Muscle of arm (tissue), 14 donors: ENCODE measurements at places on chromosomes 1 and 21. TPM values are rescaled to one million over a fixed set of nuclear protein-coding genes. Genes with fewer than 3 reads are reported as not detected.

Gene HMGN2
- 2,322 TPM for polyA plus RNA-seq

Gene C1orf94
- polyA plus RNA-seq = 0.20 TPM

- no peak for DNase-seq
Measured at GRCh38 chr21:15095326-15095725, 30.5 kb upstream of the NRIP1 start.

Gene BGLAP
- 0.38 TPM for polyA plus RNA-seq

- no peak for DNase-seq
Measured at GRCh38 chr1:38340409-38340808, 293.8 kb upstream of the POU3F1 start.

DNA sequence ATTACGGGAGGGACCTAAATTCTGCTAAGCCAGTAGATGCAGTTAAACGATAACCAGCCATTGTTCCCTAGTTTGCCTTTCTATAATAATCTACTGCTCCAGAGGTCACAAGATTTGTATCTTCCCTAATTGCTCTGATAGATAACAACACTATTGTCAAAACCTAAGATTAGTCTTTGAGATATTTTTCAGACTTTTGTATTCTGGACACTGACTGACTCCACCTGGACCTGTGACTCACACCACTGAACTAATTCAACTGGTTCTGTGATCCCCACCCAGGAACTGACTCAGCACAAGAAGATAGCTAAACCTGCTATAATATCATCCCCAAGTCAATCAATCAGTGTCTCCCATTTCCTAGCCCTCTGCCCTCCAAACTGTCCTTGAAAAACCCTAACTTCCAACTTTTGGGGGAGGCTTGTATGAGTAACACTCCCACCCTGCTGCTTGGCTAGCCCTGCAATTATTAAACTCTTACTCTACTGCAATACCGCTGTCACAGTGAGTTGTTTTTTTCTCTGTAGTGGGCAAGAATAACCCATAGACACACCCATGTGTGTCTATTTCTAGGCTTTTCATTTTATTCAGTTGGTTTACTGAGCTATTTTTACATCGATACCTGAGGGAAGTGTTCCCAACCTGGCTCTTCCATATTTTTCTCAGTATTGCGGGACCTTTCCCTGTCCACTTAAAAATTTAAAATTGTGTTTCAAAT is 11.2 kb downstream of the KIFAP3 start:
- DNase-seq = no peak

- DNase-seq = no peak
Measured at GRCh38 chr1:23103001-23103889, 65.4 kb downstream of the LUZP1 start.

Gene FAM89A
- 9.8 TPM for polyA plus RNA-seq

Gene CRYZ
- polyA plus RNA-seq = 37.5 TPM

Gene GBP6
- not detected for polyA plus RNA-seq

DNA sequence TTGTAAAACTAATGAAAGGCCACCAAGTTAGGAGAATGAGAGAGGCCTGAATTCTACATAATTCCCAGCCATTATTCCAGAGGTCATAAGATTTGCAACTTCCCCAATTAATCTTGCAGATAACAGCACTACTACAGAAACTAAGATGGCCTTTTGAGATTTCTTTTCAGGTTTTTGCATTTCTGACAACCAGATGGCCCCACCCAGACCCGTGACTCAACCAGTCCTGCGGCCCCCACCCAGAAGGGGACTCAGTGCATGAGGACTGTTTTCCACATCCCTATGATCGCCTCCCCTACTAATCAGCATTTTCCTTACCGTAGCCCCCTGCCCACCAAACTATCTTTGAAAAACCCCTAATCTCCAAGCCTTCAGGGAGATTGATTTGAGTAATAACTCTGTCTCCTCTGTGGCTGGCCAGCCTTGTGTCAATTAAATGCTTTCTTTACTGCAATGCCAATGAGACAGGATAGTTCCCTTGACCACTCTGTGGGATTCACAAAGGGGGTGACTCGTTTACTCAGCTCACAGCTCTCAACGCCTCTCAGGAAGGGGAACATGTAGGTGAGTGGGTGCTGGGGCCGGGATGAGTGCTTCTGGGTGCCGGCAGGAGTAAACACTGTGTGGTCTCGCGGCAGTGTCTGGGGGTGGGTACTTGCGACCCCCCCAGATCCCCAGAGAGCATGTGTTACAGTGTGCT is 10.5 kb upstream of the CNIH3 start:
- no peak for DNase-seq

Gene TFF3
- 2.0 TPM for polyA plus RNA-seq
